ENCODE measurements at places on chromosomes 13 and 19.

DNA sequence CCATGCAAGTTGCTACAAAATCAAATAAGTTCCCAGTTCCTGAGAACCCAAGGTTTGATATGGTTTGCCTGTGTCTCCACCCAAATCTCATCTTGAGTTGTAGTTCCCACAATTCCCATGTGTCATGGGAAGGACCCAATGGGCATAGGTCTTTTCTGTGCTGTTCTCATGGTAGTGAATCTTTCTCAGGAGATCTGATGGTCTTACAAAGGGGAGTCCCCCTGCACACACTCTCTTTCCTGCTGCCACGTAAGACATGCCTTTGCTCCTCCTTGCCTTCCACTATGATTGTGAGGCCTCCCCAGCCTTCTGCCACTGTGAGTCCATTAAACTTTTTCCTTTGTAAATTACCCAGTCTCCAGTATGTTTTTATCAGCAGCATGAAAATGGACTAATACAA lies 28.5 kb upstream of the TSHZ3 start:
- DNase-seq, result no peak

DNA sequence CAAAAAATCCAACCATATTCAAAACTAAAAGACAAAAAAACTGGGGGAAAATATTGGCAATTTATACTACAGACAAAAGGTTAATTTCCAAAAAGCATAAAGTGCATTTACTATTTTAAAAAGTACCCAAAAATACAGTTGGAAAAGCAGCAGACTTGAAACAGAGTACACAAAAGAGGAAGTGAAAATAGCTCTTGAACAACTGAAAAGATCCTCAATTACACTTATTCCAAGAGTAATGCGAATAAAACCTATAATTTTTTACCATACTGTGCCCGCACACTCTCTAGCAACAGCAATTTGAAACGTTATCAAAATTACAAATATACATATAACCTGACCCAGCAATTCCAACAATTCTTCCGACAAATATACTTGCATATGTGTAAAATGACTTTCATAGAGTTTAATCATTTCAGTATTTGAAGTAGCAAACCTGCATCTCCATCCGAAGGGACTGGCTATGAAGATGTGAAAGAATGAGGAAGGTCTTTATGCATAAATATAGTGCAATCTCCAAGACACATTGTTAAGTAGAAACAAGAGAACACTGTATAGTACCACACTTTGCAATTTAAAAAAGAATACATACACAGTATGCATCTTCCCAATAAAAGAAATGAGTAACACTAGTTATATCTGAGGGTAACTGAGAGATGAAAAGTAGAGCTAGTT lies 25.4 kb downstream of the ALG5 start:
- no peak for DNase-seq

DNA sequence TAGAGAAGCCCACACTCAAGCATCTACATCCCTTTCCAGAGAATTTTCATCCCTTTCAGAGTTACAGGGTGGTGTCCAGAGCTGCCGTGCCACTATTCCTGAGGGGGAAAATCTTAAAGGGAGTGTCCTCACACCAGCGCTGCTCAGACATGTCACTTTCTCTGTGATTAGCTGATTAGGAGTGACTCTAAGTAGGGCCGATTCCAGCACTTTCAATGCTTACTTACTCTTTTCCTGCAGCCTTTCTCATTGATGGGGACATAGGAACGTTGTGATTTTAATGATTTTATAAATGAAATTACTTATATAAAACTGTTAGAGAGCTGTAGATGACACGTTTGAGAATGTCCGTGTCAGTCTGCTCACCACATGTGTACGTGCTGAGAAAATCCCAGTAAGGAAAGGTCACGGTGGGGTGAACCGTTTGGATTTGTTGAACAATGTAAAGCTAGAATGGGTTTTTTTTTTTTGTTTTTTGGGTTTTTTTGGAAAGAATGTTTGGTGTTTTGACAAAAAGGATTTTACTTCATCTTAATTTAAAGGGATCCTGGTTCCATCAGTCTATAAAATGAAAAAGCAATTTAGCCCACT lies 56.6 kb upstream of the SPATA13 start:
- DNase-seq, result no peak

DNA sequence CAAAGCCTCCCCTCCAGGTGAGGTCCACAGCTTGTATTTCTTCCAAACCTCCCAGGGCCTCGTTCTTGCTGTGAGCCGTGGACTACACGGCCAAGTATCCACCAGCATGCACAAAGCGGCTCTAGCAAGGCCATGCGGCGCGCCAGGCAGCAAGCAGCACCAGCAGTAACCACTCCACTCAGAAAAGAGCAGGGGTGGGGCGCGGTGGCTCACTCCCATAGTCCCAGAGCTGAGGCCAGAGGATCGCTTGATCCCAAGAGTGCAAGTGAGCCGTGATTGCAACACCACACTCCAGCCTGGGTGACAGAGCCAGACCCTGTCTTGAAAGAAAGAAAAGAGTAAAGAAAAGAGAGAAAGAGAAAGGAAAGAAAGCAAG lies 4.7 kb downstream of the CCDC8 start:
- DNase-seq, result no peak

DNA sequence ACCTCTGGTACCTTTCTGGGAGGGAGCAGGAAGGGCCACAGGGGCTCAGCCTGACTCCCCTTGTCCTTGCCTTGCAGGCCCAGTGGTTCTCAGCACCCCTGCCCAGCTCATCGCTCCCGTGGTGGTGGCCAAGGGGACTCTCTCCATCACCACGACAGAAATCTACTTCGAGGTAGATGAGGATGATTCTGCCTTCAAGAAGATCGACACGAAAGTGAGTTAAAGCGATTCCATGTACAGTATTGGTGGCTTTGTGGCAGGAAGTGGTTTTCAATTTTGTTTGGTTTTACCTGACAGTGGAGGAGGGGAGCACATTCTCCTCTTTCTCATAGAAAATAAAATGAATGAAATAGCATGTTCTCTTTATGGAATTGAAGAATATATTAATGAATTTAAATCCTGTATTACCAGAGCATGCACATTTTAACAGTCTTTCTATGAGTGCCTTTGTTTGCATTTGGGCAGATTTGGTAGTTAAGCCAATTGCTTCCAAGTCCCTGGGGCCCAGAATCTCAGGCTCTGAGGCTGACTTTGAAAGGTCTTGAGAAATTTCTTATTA lies 4.1 kb downstream of the MAB21L1 start:
- no peak for DNase-seq

DNA sequence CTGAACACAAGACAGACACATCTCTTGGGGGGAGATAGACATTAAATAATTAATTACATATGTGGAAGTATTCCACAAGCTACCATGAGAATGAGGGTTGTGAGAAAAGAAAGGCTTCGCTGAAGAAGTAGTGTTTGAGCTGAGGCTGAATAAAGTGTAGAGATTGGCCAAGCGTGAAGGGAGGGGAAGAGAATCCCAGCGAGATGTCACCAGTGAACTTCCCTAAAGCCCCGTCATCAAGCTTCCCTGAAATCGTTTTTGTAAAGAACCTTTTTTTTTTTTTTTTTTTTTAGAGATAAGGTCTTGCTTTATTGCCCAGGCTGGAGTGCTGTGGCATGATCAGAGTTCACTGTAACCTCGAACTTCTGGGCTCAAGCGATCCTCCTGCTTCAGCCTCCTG lies 235.2 kb downstream of the KCNRG start:
- DNase-seq, result no peak
